ENCODE measurements at places on chromosomes 1 and 21.

DNA sequence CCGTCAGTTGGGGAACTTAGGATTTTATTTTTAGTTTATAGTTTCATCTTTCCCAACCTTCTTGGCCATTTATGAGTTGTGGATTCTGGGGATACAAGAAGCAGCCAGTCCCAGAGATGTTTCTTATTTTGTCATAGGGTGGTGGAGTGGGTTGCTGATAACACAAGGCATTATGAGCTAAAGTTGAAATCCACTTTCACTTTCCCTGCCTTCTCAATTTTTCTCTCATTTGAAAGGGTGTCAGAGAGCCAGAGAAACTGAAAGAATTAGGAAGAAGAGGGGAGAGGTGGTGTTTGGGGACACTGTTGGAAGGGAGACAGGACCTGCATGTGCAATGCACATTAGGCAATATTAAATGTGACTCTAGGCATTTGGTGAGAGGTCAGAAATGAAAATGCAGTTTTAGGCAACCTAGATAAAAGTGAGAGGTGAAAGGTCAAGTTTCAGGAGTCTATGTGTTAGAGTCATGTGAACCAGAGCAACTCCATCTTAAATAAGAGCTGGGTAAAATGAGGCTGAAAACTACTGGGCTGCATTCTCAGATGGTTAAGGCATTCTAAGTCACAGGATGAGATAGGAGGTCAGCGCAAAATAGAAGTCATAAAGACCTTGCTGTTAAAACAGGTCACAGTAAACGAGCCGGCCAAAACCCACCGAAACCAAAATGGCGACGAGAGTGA lies 71.1 kb upstream of the F3 start:
- DNase-seq: no peak

DNA sequence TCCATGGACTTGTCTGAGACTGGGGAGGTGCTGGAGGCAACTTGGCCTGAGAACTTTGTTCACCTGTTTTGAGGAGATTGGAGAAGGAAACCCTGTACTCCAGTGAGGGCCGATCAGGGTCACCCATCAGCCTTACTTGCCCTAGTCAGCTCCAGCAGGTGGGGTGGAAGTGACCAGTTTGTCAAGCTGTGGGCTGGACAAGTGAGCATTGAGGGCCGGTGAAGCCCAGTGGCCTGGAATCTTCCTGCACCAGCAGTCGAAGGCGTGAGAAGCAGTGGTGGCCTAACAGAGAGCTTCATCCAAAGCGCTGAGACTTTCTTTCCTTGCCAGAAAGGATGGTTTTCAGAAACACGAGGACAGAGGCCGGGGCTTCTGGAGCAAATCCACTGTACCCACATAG lies 9.6 kb downstream of the SLC37A1 start:
- DNase-seq: no peak

GRCh38 chr1:211547710-211548109 lies 31.3 kb downstream of the SLC30A1 start:
- DNase-seq: no peak

- DNase-seq: no peak
These were observed 213.8 kb downstream of the PLA2G4A start for GRCh38 chr1:187042538-187042937.

- no peak for DNase-seq
These were observed 92.9 kb downstream of the C21orf91 start for GRCh38 chr21:17726047-17726829.

- no peak for DNase-seq
These were observed 116.3 kb downstream of the SLC30A10 start for GRCh38 chr1:219812086-219812485.

GRCh38 chr1:69483246-69483645 lies 84.5 kb upstream of the LRRC7 start:
- DNase-seq: no peak

DNA sequence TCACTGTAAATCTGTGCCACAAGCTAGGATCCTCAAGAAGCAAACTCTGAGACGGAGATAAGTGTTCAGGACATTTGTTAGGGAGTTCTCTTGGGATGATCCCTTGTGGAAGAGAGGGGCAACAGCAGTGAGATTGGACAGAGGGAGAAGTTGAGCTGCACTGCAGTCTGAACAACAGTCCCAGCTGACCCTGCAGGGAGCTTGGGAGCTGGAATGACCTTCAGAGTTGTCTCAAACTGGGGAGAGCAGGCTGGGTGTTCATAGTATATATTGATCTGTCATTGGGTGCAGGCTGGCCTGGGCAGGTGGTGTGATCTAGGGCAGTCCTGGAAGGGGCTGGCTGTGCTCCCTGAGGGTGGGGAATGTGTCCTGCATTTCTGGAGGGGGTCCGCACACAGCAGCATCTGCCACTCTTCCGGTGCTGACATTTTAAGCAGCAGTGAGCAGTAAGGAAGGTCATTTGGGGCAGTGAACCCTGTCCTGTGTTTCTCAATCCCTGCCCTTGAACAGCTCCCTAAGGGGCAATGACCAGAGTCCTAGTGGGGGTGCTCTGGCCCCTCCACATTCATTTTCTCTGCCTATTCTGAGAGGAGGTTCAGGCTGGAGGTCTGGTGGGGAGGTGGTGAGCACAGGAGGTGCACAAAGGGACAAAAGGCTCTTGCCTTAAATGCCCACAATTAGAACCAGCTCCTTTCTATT lies 90.2 kb upstream of the PPM1J start:
- DNase-seq: no peak

DNA sequence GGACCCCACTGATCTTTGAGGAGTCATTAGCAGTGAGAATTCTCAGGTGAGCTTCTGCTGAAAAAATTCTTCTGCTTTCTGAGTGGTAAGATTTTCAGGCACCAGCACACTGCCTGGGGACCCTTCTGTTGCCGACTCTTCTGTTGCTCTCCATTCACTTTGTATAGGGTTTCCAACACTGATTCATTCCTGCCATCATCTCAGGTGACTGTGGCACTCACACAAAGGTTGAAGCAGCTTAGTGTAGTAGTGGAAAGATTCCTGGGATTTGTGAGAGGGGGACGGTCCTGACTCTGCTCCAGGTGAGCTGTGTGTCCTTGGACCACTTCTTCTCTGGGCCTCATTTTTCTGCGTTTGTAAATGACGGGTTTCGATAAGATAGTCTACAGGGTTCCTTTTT lies 9.4 kb downstream of the UTP11 start:
- no peak for DNase-seq

GRCh38 chr1:16978139-16978538 lies 2.3 kb downstream of the MFAP2 start:
- no peak for DNase-seq

GRCh38 chr1:225567789-225568188 lies 85.1 kb downstream of the ENAH start:
- DNase-seq: no peak

GRCh38 chr1:17200756-17201155 lies 4.2 kb upstream of the PADI1 start:
- DNase-seq: no peak

DNA sequence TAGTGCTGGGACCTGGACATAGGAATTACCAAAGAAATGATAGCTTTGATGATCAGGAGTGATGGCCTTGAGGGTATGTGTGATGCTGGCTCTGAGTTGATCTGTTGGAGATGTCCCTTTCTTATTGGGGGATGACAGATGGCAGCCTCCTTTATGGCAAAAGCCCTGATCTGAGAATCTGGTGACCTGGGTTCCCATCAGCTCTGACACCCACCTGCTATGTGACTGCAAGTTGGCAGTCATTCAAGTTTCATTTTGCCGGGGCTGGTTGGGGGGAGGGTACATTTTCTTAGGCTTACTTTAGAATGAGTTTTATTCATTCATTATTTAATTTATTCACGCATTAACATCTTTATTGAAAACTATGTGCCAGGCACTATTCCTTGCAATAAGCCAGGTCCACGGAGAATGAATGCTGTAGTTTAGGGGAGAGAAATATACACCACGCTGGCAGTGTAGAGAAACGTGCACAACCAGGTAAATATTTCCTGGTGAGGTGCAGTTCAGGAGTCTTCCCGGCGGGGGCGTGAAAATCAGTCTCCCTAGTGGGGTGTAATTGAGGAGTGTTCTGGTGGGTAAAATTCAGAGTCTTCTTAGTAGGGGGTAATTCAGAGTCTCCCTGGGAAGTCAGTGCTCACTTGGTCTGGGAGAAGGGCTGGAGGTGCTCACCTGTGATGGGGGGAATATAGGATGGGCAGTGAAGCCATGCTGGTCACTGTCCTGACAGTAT lies 401.3 kb downstream of the CAMTA1 start:
- DNase-seq: no peak

DNA sequence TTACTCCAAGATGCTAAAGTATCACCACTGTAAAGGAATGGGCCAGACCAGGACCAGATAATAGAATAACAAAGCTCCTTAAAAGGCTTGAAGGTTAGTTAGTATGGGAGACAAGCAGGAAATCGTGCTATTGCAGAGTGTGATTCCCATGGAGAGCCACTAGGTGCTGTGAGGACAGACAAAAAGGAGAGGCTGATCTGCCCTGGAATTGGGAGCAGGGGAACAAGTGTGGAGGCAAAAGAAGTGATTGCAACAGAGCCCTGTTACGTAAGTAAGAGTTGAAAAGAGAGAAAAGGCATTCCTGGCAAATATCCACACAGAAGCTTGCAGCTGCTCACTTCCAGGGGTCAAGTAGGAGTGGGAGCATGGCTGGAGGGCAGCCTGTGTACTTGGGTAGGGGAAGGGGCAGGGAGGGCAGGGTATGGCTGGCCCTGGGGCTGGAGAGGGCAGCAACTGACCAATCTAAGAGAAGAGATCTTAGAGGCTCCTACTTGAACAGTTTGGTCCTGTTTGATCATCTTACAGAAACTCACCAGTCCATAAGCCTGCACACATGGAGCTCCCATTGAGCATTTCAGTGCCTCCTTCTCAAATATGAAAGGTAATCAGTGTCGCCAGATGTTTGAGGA lies 207.7 kb upstream of the GJB5 start:
- DNase-seq: no peak

GRCh38 chr21:45317398-45318145 lies 29.9 kb upstream of the POFUT2 start:
- DNase-seq: no peak

GRCh38 chr21:43340491-43341377 lies 86.2 kb downstream of the SIK1 start:
- no peak for DNase-seq

DNA sequence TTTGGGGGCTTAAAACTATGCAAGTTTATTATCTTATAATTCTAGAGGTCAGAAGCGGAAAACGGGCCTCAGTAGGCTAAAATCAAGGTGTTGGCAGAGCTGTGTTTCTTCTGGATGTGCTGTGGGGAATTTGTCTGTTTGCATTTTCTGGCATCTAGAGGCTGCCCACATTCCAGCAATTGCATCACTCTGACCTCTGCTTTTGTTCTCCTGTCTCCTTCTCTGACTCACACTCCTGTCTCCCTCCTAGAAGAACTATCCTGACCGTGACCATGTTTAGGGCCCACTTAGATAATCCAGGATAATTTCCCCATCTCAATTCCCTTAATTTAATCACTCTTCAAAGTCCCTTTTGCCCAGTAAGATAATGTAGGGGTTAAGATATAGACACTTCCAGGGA lies 127.4 kb upstream of the DEPDC1 start:
- DNase-seq: no peak

DNA sequence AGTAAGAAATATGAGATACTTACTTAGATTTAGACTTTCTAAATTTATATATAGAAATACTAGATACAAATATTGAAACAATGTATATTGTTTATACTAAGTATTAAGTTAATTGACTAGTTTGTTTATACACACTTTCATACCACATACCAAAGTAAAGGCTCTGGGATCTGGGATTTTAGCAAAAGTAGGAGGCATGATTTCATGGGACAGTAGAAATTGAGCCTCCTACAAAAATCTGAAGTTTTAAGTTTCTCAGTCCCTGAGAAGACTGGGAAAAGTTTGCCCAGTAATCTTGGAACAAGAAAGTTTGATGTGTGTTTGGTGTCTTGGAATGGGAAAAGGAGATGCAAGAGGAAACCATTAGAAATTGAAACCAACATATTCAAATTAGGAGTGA lies 30.9 kb downstream of the KCTD3 start:
- no peak for DNase-seq

- DNase-seq: no peak
These were observed 6.5 kb upstream of the GUCA2A start for GRCh38 chr1:42170779-42171621.

GRCh38 chr1:68230901-68231626 lies 1.3 kb downstream of the WLS start:
- no peak for DNase-seq

DNA sequence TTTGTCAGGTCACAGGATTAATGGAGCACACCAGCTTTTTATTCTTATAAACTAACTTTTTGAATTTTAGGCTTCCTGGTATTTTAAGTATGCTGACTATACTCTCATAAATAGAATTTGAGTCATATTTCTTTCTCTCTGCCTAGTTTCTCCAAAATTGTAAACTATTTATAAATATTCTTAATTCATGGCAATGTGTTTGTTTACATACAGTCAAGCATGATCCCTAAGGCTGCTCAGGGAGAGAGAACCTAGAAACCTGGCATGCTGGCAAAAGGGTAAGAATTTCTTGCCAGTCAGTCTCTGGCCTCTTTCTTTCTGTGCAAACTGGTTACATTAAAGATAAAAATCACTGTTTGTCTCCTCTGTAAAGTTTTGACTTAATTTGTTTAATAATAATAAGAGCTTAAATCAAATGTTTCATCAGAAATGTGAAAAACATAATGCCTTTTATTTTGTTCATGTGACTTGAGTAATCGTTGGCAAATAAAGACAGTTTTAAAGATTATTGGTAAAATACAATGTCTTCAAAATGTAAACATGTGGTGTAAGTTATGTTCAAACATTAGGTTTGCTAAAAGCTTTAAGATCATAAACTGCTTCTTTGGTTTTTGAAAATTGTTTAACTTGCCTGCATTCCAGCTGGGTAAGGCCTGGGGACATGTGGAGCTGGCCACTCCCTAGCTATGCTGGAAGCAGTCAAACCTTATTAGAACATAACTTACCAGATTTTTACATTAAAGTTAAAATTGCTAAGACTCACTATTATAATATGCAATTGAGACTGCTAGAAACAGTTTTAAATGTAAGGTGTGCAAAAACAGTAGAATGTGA lies 1401.7 kb downstream of the NCAM2 start:
- DNase-seq: no peak

GRCh38 chr1:1946540-1946939 lies 27.5 kb upstream of the TMEM52 start:
- DNase-seq: no peak

GRCh38 chr1:14914351-14914988 lies 239.1 kb upstream of the TMEM51 start:
- DNase-seq: no peak

DNA sequence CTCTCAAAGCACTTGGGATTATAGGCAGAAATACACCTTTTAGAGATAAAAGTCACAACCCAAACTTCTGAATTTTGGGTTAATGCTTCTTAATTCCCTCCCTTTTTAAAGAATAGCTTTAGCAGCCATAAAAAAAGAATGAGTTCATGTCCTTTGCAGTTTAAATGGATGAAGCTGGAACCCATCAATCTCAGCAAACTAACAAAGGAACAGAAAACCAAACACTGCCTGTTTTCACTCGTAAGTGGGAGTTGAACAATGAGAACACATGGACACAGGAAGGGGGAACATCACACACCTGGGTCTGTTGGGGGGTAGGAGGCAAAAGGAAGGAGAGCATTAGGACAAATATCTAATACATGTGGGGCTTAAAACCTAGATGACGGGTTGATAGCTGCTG lies 55.8 kb downstream of the SLC27A3 start:
- no peak for DNase-seq

- DNase-seq: no peak
These were observed 709.4 kb downstream of the MATN1 start for GRCh38 chr1:30014031-30014430.

- DNase-seq: no peak
These were observed 40.1 kb downstream of the TRAPPC10 start for GRCh38 chr21:44052071-44052829.

Data from T-helper 17 cell (primary cell).